ENCODE measurements at places on chromosomes 2 and 18.

DNA sequence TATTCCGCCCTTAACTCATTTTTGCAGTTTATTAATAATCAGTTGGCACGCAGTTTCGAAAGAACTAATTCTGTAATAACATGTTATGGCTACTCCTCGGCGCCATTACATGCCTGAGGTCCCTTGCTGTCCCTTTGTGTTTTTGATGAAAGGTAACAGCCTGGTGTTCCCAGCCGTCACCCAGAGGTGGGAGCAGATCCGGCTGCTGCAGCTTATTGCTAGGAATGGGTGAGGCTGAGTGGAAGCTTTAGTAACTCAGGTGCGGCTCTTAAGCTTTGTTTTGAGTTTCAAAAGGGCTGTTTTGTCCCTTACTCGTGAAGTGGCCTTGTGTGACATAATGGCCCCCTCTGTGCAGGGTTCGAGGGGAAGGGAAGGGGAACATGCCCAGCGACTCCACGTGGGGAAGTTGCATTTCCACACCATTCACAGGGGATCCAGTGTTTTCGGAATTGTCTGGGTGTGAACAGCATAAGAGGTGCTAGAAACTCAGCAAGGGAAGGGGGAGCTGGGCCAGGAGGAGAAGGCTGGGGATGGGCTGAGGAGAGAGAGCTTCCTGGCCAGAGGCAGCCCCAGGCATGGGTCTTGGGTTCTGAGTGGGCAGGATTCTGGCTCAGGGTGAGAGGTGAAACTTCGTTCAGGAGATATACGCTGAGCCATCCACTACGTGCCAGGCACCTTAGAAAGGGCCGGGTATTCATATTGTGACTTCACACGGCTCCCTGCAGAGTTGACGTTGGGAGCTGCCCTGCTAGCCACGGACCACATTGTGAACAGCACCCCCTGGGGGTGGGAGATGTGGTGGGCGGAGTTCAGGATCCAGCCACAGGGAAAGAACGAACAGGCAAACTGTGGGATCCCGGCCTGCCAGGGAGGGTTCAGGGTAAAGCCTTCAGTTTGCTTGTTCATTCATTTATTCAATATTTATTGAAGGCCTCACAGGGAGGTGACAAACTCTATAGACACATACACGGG, 84.4 kb downstream of the TGOLN2 start:
- peak; percentile 42 for DNase-seq

GRCh38 chr18:37265382-37265781, 300.2 kb downstream of the CELF4 start:
- no peak for DNase-seq

DNA sequence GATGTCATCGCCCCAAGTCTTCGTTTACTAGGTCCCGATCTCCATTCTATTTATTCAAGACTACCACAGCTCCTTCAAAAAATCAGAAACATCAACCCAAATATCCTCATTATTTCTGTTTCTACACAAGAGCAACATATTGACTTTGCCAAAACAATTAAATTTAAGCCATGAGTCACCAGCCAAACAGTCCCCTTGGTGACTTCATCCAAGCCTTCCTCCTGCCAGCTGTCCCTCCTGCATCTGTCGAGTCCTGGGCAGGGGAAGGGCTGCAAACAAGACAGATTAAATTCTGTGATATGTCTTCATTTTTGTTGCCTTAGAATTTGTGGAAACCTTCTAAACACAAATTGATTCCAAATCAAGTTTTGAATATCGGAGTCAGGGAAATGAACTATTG, 110.3 kb downstream of the SP3 start:
- DNase-seq: no peak

- no peak for DNase-seq
These were observed 65.8 kb downstream of the ALMS1 start for GRCh38 chr2:73451263-73451972.

GRCh38 chr2:57569396-57569795, 477.2 kb upstream of the VRK2 start:
- no peak for DNase-seq

DNA sequence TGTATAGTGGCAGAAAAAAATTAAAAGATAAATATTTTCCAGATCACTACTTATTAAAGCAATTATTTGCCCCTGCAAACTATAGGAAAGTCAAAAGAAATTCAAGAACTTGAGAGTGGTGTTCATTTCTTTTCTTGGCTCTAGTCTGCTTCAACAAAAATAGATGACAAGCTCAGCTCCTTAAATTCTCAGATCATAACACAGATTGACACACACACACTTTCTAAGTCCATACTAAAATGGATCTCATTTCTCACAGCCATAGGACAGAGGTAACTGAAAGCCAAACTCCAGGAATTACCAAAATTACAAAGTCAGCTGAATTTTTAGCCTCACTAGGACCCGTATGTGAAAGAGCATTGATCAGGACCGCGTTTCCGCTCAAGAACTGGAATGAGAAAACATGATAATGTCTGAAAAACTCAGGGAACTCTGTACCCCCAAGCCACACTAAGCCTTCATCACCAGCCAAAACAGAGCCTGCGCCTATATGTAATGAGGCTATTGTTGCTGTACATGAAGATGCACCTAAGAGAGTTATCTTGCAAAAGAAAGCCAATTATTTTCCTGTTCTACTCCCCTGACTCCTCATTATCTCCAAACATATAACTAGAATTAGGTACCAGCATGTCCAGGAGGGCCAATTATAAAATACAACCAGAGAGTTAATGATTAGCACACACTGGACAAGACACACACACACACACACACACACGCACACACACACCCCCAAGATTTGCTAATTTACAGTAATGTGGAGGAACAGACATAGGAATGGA, 16.5 kb upstream of the EFR3B start:
- DNase-seq: no peak

- no peak for DNase-seq
These were observed 36.4 kb downstream of the TBC1D8 start for GRCh38 chr2:101114815-101115214.

- no peak for DNase-seq
These were observed 196.2 kb downstream of the ZNF385B start for GRCh38 chr2:179664972-179665812.

- DNase-seq: no peak
These were observed 3.5 kb upstream of the NAGK start for GRCh38 chr2:71064754-71065621.

DNA sequence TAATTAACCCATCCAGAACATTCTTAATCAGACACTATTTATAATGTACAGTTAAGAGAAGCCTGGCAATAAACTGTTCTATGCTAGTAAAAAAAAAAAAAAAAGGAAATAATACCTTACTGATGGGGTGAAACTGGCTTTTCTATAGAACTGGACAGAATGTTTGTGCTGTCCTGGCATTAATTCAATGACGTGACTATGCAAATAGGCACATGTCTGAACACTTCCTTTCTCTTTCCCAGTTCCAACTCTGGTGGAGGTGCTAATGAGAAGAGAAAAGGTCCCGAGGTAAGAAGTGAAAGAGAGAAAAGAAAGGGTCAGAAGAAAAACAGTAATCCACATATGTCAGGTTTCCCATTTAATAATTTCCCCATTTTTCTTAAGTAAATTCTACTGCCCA, 508.4 kb downstream of the ZEB2 start:
- DNase-seq: no peak

DNA sequence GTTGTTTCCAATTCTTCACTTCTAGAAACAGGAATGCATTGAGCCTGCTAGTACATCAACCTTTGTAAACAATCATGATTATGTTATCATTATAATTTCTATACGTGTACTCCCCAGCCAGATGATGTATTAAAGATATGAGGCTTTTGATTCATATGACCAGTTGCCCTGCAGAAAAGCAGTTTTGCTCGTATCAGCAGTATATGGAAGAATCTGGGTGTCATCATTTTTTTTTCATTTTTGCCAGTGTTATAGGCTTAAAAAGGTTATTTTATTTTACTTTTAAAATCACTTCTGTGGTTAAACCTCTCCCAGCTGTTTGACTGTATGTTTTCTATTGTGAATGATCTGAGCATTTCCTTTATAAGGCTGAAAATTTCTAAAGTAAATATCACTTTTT, 471.8 kb upstream of the NRP2 start:
- DNase-seq: no peak

GRCh38 chr2:179555691-179556283, 291.2 kb upstream of the SESTD1 start:
- DNase-seq: no peak

- DNase-seq: no peak
These were observed 104.5 kb upstream of the ACVR2A start for GRCh38 chr2:147740211-147740927.

- no peak for DNase-seq
These were observed 250.5 kb upstream of the TMEM200C start for GRCh38 chr18:6145645-6146306.

- no peak for DNase-seq
These were observed 108.7 kb upstream of the KCTD1 start for GRCh38 chr18:26656944-26657536.

- no peak for DNase-seq
These were observed 117.2 kb downstream of the CTNNA2 start for GRCh38 chr2:79630060-79630459.

GRCh38 chr2:62227386-62228075, 31.6 kb downstream of the B3GNT2 start:
- no peak for DNase-seq

DNA sequence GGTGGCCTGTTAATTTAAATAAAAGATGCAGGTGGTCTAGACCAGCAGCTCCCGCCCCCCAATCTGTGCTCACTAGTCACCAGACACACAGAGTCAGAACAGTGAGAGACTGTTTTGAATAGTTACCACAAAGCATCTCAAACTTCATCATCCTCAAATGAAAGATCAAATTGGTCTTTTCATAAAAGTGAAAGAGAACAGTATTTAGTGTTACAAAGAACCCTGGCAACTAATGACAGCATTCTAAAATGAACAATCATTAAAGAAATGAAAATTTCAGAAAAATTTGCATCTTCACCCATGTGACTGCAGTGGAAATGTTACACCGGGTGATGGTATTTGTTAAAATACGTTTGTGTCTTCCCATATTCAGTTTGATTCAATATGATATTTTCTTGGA, 65.5 kb upstream of the PMAIP1 start:
- DNase-seq: peak; percentile 11

GRCh38 chr2:197944416-197945096, 140.2 kb downstream of the PLCL1 start:
- DNase-seq: no peak

GRCh38 chr18:39188278-39188677, 1622.7 kb upstream of the CELF4 start:
- no peak for DNase-seq

- no peak for DNase-seq
These were observed 291.3 kb downstream of the AFF3 start for GRCh38 chr2:99851089-99851488.

DNA sequence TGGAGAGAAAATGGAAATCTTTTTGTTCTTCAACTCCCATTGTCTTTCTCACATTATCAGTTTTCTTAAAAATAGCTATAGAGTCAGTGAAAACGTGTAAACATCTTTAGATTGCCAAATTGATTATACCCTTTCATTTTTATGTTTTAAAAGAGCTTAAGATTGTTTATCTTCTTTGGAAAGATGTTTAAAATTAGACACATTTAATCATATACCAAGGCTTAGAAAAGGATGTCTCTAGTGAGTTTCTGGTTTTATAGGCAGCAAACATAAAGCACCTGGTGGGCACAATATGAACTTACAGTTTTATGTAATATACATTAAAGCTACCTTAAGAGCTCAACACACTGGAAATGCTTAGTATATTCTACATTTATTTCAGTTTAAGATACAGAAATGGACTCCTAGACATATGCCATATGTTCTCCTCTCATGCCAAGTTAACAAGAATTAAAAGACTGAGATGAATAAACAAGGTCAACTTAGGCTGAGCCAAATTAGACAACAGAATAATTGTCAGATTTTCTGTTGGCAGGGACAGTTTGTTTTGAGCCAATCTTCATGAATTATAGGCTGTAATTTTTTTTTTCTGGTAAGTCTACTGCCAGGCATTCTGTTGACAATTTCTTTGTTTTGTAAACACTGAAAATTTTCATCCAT, 112.7 kb downstream of the OTX1 start:
- DNase-seq: no peak

DNA sequence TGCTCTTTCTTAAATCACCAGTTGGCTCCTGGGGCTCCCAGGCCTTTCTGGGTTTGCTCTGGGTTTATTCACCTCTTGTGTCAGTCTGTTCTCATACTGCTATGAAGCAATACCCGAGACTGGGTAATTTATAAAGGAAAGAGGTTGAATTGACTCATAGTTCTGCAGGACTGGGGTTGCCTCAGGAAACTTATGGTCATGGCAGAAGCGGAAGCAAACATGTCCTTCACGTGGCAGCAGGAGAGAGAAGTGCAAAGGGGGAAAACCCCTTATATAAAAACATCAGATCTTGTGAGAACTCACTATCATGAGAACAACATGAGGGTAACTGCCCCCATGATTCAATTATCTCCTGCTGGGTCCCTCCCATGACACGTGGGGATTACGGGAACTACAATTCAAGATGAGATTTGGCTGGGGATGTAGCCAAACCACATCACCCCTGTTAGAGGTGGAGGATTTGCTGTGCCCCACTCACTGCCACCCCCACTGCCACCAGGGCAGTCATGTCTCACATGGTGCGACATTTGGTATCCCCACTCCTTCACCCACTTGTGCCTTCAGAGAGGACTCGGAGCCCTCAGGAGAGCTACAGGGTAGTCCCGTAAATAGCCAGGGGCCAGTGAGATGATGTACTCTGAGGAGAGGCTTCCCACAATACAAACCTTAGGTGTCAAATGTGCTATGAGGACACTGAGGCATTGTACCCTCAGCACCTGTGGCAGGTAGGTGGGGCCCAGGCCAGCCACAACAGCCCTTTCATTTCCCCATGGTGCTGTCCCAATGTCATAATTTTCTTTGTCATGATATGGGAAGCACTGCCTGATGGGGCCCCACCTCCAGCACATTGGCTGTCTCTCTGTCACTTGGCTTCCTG, 35.7 kb downstream of the CDC42EP3 start:
- DNase-seq: peak; percentile 87

DNA sequence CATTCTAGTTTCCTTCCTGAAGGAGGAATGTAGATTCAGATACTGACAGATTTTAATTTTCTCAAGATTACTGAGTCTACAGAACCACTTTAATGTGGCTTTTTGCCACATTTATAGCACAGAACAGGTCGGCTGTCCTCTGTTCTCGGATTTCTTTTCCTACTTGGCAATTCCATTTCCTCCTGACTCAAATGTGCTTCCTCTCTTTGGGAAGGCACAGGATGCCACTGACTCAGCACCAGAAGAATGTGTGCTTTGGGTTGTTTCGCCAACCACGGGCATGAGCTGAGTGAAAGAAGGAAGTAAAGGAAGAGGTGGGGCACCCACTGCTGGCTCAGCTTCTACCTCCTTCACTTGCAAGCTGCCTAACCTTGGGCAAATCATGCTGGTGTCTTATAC, 970.6 kb upstream of the ACVR2A start:
- DNase-seq: no peak

DNA sequence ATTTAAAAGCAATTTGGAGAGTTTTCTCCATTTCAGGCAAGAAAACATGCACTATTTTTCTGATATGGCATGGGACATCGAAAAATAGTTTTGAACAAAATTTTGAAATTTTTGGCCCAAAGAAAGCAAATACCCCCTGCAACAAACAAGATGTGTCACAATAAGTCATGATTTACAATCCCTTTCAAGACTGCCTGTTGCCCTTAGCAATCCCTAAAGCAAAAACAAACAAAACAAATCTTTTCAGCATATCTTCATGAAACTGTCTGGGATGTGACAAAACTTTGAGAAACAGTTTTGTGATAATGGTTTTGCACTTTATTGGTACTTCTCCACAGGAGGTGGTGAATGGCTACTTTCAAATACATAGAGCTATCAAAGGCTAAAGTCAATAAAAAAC, 1888.7 kb upstream of the PIK3C3 start:
- DNase-seq: no peak

All from activated CD8-positive, alpha-beta T cell treated with anti-CD3 and anti-CD28 coated beads for 36 hours (primary cell).